ENCODE measurements at places on chromosomes 2 and 18. TPM values are rescaled to one million over a fixed set of nuclear protein-coding genes. Genes with fewer than 3 reads are reported as not detected.
A peak's percentile ranks its signal among the peaks of the same experiment; 100 is the strongest.

CNDP1 gene
- not detected for total RNA-seq

GRCh38 chr2:150598383-150598782 lies 110.9 kb upstream of the RND3 start:
- DNase-seq: no peak

DNA sequence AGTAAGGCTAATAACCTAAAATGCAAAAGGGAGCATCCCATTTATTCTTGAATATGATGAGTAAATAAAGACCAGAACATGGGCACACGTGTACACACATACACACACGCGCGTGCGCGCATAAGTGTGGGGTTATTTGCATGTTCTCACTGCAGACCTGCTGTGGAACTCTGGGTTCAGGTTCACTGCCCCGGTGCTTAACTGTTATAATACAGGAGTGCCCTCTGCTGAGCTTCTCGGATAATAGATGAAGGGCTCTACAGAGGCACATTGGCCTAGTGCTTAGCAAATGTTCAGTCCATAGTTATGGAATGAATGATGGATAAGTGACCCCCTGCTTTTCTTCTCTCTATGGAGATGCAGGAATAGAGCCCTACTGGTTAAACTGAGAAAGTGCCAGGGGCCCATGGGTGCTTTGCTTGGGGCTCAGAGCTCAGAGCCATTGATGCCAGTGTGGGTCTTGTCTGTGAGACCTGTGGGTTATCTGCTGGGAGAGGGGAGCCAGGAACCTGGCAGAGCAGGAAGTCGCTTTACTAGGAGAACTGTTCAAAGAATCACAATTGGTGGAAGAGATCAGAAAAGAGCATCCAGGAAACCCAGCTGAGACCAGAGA lies 3.6 kb upstream of the ARL4C start:
- DNase-seq: peak; percentile 53

INPP5D gene
- total RNA-seq: 126 TPM

FHOD3 gene
- 11.4 TPM for total RNA-seq

GRCh38 chr2:232872826-232873225 lies 2.8 kb downstream of the SNORC start:
- DNase-seq: no peak

SLC19A3 gene
- total RNA-seq: not detected

GRCh38 chr2:54030396-54030741 lies 59.6 kb upstream of the PSME4 start:
- DNase-seq: no peak

DNA sequence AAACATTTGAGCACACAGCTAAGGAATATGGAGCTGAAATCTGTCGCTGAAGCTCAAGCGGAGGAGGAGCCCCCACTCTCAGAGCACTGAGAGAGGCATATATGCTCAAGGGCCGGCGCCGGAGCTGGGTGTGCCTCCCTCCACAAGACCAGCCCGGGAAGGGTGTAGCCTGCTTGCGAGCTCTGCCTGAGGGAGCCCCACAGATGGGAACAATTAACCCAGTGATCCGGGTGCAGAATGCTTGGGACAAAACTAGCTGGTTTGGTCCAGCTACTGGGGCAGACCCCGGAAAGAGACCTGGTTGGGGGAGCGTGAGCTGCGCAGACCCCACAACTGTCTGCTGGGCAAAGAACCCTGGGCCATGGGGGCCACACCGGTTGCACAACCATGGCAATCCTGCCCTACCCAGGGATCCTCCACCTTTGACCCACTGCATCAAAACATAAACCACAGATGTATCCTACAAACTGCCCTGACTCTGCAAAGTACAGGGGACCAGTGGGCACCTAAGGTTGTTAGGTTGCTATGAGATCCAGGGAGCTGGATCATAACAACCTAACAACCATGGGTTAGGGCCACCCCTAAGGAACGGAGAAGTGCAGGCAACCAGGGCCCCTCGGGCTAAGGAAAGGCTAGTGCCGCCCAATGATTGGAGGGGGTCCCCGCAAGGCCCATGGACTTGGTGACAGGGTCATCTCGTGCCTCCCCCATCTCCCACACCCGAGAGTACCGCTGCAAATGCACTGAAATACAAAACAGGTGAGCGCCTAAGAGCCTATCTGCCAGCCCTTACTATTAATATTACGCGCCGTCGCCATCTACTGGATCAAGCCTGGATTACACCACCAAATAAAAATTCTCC lies 53.4 kb upstream of the SCN1A start:
- DNase-seq: no peak

DQX1 gene
- 0.98 TPM for total RNA-seq

DNA sequence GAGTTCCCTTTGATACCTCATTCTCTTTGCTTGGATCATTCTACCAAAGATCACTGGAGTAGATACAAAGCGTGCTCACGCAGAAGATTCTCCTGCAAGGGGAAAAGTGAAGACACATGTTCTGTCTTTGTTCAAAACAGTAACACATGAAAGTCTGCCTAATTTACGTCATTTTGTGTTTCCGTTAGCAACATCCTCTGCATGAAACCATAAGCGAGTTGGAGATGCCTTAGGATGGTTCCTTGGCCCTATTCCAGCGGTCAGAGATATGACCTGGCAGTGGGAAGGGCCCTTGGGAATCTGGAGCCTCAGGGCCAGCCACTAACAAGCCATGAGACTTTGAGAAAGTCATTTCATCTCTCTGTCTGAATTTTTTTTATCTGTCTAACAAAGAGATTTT lies 180.9 kb upstream of the TWIST2 start:
- DNase-seq: no peak

DNA sequence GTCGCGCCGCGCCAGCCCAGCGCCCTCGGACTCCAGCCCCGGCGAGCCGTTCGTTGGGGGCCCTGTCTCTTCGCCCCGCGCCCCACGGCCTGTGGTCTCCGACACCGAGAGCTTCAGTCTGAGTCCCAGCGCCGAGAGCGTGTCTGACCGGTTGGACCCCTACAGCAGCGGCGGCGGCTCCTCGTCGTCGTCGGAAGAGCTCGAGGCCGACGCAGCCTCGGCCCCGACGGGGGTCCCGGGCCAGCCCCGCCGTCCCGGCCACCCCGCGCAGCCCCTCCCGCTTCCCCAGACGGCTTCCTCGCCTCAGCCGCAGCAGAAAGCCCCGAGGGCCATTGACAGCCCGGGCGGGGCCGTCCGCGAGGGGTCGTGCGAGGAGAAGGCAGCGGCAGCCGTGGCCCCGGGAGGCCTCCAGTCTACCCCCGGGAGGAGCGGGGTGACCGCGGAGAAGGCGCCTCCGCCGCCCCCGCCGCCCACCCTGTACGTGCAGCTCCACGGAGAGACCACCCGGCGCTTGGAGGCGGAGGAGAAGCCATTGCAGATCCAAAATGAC lies 1.4 kb downstream of the PHLPP1 start:
- DNase-seq: no peak

- DNase-seq: peak; percentile 24
These were observed 79.8 kb upstream of the CAVIN2 start for GRCh38 chr2:191926671-191927070.

DNA sequence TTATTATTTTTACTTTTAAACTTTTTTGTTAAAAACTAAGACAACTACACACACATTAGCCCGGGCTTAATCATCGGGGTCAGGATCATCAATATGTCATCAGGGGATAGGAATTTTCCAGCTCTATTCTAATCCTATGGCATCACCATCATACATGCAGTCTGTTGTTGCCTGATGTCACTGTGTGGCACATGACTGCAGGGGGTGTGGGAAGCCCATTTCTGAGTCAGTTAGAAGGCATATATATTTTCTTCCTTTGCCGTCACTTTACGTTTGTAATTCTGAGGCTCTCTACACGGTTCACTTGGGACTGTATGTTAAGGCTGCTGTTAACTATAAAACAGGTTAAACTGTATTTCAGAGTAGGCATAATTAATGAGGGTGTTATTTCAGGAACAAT lies 144.4 kb upstream of the ITGA6 start:
- no peak for DNase-seq

CHRNG gene
- not detected for total RNA-seq

- no peak for DNase-seq
These were observed 46.1 kb downstream of the CDCA7 start for GRCh38 chr2:173400760-173401159.

DNA sequence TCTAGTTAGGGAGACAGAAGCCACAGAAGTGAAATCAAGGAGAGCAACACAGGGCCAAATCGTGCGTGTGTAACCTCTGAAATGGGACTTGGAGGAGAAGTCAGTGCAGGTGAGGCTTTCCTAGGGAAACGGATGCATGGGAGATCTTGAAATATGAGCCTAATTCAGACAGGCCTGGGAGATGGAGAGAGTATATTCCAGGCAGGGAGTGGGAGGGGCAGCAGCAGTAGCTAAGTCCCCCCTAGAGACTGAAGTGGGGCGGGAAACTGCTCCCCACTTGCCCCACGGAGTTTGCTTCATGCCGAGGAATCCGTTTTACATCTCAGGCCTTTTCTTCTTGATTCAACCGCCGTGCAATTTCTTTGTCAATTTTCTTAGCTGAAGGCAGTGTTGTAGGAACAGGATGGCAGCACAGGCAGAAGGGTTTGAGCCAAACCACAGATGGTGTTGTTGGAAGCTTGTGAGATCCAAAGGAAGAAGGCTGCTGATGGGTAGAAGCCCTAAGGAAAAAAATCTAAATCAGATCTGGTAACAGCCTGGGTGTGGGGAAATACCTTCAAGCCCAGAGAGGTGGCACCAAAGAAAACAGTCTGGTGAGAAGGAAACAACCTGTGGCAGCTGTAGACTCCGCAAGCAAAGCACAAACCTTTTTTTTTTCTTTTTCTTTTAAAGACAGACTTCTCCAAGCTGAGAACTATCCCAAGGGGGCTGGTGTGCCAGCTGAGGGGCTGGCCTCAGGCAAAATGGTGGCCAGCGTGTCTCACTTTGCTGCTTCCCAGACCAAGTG lies 40.2 kb downstream of the EPAS1 start:
- no peak for DNase-seq

LRRTM1 gene
- total RNA-seq: not detected

DNA sequence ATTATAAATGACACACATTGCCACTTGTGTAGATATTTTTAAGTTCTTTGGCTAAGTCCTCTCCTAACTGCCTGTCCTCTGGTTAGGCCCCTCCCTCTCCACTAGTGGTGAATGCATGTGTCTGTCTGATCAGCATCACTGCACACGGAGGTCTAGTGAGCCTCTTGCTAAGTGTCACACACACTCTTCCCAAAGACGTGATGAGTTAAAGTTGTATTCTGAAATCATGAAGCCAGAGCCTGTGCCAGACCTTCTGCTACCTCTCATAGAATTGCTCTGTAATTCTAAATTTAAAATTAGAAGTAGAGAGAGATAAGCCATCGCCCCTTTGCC lies 41.3 kb downstream of the RALB start:
- peak; percentile 48 for DNase-seq

C1D gene
- total RNA-seq: 20.2 TPM

GRCh38 chr2:46000660-46001059 lies 296.5 kb upstream of the EPAS1 start:
- no peak for DNase-seq

DNA sequence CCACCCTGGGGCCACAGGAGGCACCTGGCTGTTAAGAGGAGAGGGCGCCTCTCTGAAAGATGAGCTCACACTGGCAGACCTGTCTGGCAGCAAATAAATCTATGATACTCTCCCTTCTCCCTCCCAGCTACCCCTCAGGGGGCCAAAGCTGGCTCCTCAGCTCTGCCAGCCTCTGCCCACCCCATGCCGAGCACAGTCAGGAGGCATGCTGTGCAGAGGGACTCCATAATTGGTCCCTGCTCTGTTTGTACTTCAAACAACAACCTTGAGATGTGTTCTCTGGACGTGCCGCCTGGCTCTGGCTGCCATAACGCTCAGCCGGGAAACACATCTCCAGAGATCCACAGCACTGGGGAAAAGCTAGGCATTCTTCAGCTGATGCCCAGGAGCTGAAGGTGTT lies 126.7 kb downstream of the GALNT14 start:
- no peak for DNase-seq

NDC80 gene
- total RNA-seq: 38.8 TPM

DNA sequence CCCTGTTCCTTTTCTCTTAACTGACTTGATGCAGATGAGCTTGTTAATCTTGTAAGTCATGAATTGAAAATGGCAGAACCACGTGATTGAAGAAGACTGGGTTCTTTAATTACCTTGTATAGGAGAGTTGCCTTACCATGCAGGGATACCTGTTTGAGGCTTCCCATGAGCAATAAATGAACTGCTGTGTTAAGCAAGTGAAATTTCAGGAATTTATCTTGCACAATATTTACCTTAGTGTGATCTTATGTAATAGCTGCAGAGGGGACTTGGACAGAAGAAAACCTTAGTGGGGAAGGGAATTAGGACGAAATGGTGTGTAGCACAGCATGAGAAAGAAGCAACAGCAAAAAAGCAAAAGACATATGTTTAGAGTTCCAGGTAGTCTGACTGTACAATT lies 384.0 kb upstream of the TMEFF2 start:
- no peak for DNase-seq

GRCh38 chr18:48734460-48734859 lies 195.6 kb downstream of the CTIF start:
- no peak for DNase-seq

GRCh38 chr2:84493514-84493913 lies 22.8 kb upstream of the DNAH6 start:
- DNase-seq: no peak

ALLC gene
- not detected for total RNA-seq
